ENCODE measurements at places on chromosomes 13 and 19.

- DNase-seq = peak; percentile 17
These were observed 94.2 kb downstream of the USP12 start for GRCh38 chr13:27077451-27077850.

- DNase-seq = no peak
These were observed at the start of gene PLIN4 for GRCh38 chr19:4518345-4519171. Gene PLIN4, minus strand, starts transcription at chr19:4518486. Its CDS starts 214 bp downstream, at chr19:4518272.

DNA sequence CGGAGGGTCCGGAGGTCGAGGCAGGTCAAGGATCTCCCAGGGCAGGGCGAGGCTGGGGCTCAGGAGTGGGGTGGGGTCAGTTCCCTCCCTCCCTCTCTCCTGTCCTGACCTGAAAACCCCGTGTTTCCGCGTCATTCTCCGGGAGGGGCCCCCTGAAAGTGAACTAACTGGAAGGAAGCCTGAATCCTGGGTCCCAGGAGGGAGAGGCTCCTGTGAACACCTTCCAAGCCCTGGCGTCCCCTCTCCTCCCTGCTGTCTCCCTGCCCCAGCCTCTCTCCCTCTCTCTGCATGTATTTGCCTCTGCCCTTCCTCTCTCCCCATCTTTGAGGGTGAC lies 741 bp upstream of the CADM4 start:
- no peak for DNase-seq

DNA sequence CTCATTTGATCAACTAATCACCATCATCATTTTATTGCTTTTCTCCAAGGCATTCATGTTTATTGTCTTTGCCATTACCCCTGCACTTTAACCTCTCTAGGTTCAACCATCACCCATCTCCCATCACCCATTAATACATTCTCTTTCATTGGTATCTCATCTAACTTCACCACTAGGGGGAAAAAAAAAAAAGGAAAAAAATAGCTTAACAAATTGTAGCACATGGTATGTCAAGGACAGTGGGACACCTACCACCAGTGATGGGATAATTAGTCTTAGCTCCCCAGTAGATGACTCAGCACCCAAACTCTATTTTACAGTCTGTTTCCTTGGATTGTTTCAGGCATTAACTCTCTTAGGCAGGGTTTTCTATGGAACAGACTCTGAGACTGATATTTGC lies 1770.2 kb upstream of the MIR17HG start:
- DNase-seq = no peak

DNA sequence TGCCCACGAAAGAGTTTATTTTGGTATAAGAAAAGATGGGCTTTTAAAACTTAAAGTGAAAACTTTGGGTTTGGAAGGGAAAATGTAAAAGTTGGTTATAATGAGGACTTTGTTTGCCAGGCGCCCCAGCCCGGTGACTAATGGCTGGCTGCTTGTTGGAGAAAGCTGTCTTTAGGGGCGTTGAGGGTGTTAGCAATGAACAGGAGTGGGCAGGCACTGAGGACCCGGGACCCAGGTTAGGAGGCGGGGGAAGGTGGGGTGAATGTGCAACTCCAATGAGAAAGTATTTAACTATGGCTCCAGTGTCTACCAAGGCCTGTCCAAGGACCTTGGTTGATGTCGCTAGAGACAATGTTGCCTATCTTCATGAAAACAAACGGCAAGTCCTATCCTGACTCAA lies 118.6 kb downstream of the ZNF536 start:
- DNase-seq = no peak

GRCh38 chr19:40241809-40242384 lies 15.4 kb upstream of the CCNP start:
- DNase-seq = no peak

- DNase-seq = no peak
These were observed 1194.4 kb downstream of the SLITRK1 start for GRCh38 chr13:82687884-82688283.

DNA sequence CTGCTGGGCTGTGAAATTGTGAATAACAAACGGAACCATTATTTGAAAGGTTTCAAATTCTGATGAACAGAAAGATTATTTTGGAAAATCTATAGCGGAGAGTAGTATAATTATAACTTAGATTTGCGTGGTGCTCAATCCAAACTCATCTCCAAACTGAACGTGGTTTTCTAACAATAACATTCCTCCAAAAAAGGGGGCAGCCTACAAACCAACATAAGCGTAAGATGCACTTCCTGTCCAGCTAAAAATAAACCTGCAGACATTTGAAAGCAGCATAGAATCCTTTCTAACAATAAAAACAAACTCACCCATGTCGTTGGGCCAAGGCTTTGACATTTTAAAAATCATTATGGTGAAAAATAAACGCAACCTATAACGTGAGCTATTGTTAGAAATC lies 178.4 kb downstream of the COL4A1 start:
- DNase-seq = no peak

DNA sequence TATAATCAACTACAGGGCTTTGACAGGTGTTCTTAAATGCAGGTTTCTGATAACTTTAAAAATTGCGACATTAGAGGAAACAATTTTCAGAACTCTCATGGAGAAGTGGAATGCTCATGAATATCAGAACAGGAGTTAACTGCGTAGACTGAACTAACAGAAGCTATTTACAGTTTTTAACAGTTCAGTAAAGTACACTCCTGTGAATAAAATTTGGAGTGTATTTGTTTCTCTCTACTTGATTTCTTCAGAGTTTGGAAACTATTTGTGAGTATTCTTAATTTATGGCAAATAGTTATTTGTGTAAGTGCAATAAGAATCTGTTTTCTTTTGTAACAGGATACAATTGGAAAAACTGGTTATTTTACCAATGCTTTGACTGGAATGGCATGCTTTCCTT lies 114.4 kb downstream of the TNFRSF19 start:
- no peak for DNase-seq

- DNase-seq = peak; percentile 55
These were observed 436.2 kb upstream of the SLITRK5 start for GRCh38 chr13:87234981-87235380.

DNA sequence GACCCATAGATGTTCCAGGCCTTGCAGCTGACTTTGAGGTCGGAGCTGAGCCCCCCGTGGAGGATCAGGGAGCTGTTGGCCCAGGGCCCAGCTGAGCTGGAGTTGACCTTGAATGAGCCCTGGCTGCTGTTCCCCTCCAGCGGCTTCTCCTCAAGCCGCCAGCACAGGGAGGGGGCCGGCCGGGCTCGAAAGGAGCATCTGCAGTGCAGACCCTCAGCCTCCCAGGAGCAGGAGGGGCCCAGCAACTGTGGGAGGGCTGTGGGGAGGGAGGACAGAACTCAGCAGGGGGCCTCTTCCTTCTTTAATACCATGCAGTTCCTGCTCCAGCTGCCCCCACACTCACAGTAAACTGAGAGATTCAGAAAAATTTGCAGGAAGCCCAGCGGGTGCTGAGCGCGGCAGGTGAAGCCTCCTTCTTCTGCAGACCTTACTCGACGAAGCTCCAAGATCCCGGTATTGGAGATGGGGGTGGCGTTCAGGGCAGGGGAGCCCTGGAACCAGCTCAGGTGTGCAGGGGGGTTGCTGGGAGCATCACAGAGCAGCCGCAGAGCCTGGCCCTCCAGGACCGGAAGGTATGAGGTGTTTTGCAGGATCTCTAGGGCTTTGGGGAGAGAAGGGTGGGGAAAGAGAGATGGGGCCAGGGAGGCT lies 2.6 kb downstream of the SIGLEC5 start:
- no peak for DNase-seq

DNA sequence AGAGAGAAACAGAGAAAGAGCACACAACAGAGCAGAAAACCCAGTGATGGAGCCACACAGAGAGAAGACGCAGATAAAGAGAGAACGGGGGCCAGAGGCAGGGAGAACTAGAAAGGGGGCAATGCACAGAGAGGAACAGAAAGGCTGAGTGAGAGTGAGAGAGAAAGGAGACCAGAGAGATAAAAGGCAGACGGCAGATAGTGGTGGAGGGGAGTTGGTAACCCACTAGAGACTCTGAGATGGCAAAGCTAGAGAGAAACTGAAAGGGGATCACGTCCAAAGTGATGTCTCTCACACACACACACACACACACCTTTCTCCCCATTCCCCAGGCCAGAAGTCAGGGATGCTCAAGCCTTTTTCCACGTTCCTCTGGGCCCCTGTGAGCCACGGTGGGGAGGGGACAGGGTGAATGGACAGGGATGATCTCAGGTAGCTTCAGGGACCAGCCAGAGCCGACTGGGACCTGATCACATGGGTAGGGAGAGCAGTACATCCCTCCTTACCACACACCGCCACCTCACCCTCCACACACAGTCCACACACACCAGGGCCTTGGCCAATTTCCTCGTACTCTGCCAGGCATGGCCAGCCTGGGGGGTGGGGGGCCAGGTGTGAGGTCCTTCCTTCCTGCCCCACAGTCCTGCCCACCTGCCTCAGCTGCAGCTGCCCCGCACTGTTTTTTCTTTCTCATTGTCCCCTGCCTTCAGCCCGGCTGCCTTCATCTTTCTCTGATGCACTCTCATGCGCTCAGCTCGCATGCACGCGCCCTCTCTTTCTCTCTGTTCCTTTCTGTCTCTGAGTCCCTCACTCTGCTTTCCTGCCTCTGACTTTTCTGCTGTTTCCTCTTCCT lies 22.5 kb upstream of the POU2F2 start:
- DNase-seq = no peak

DNA sequence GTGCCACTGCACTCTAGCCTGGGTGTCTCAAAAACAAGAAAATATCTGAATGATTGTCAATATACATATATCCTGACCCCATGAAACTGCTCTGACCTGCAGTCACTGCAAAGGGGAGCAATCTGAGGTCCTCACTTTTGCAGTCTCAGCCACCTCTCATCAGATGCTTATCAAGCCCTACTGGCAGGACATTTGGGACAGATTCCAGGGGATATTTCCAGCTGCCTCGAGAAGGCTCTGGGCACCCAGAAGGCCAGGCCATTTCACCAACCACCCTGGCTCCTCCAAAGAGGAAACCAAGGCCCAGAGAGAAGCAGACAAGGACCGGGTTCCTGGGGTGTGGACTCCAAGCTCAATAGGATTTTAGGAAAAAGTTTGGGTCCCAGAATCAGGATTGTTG lies 2.3 kb downstream of the EML2 start:
- no peak for DNase-seq

DNA sequence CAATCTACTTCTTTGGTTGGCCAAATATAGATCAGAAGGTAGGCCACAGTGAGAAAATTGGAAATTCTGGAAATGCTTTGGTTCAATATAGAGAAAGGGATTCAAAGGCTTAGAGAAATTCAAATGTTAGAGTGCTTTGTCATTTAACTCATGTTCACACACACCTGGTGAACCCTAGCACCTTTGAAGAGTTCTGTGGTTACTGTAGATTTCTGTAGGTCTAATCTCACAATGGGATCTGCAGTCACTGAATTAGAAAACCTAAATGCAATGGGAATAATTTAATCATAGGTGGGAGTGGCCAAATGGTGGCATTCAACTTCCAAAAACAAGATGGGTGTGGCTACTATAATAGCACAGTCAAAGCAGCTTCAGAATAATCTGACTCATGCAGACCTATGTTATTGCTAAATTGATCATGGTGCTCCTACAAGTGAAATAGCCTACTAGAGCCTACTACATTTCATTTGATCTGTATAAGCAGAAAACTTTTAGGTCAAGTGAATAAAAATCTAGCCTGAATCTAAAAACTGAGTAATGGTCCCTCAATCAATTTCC lies 1152.9 kb downstream of the PCDH9 start:
- peak; percentile 4 for DNase-seq

GRCh38 chr13:38941353-38941945 lies 49.2 kb downstream of the STOML3 start:
- DNase-seq = no peak

GRCh38 chr13:34914416-34914815 lies 27.7 kb upstream of the NBEA start:
- no peak for DNase-seq

DNA sequence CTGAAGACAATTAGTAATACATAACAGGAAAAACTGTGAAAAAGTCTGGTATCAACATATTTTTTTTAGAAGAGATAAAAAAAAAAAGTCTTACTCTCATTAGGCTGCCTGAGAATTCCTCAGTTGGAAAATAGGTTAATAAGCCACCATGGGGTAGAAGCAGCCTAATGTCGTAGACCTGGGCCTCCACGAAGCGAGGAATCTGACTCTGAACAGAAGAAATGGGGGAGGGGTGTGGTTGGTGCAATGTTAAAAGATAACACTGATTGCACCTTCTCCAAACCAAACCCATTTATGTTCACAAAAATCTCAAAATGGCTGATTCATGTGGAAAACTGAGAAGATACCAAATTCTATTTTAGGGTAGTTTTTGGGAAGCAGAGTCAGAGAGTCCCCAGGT lies 62.4 kb downstream of the MPHOSPH8 start:
- no peak for DNase-seq

GRCh38 chr13:41614671-41615527 lies 157.5 kb downstream of the RGCC start:
- no peak for DNase-seq

DNA sequence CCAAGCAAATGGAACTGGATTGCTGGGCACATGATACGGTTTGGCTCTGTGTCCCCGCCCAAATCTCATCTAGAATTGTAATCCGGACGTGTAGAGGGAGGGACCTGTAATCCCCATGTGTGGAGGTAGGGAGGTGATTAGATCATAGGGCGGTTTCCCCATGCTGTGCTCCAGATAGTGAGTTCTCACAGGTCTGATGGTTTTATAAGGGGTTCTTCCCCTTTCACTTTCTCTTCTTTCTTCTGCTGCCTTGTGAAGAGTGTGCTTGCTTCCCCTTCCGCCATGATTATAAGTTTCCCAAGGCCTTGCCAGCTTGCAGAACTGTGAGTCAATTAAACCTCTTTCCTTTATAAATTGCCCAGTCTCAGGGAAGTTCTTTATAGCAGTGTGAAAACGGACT lies 32.6 kb upstream of the MTIF3 start:
- DNase-seq = no peak

DNA sequence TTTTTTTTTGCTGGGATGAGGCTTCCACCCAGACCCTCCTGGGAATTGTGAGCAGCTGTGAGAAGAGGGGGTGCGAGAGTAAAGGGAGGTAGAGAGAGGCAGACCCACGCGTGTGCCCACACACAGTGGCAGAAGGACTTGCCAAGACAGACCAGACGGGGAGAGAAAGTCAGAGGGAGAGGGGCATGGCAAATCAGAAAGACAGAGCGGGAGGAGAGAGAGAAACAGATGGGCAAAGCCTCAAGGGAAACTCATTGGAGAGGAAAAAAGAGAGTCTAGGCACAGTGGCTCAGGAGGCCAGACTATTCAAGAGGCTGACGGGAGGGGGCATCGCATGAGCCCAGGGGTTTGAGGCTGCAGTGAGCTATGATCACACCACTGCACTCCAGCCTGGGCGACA lies 17.0 kb downstream of the CATSPERG start:
- no peak for DNase-seq

DNA sequence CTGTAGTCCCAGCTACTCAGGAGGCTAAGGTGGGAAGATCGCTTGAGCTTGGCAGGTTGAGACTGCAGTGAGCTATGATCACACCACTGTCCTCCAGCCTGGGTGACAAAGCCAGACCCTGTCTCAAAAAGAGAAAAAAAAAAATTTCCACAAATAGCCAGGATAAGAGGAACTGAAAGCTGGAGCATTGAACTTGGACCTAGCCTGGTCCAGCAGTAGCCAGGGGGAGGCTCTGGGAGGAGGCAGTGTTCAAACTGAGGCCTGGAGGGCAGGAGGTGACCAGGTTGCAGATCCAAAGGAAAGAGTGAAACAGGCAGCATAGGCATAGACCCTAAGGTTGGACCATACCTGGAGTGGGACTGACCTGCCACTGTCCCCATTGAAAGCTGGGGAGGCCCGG lies 26.9 kb upstream of the PIK3R2 start:
- DNase-seq = no peak

GRCh38 chr13:51996641-51997040 lies 14.6 kb downstream of the ATP7B start:
- peak; percentile 97 for DNase-seq

GRCh38 chr13:49858178-49858856 lies 65.8 kb upstream of the KPNA3 start:
- DNase-seq = no peak

GRCh38 chr13:99932912-99933311 lies 38.7 kb downstream of the ZIC5 start:
- DNase-seq = no peak

All from hematopoietic multipotent progenitor cell treated with erythropoietin and hydrocortisone succinate and interleukin-3 and kit ligand, for 8 days (in vitro differentiated cells).